Right ventricle myocardium inferior (tissue), 1 donor: ENCODE measurements at places on chromosomes 2 and 18.

DNA sequence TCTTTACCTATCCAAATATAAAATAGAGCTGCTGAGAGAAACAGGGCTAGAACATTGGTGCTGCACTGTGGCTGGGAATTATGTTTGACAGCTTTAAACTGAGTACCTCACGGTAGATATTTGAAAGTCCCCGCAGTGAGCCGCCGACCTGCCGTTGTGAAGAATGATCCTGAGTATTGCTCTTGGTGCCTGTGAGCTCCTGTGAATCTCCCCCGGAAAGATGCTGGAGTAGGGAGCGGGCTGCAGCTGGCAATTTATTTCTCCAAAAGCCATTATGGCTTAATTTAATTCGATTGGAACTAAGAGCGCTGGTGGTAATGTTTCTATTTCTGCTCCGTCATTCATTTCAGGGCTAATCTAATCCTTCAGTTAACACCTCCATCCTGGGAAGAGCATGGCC is 129.4 kb upstream of the TPO start:
- no peak for DNase-seq

DNA sequence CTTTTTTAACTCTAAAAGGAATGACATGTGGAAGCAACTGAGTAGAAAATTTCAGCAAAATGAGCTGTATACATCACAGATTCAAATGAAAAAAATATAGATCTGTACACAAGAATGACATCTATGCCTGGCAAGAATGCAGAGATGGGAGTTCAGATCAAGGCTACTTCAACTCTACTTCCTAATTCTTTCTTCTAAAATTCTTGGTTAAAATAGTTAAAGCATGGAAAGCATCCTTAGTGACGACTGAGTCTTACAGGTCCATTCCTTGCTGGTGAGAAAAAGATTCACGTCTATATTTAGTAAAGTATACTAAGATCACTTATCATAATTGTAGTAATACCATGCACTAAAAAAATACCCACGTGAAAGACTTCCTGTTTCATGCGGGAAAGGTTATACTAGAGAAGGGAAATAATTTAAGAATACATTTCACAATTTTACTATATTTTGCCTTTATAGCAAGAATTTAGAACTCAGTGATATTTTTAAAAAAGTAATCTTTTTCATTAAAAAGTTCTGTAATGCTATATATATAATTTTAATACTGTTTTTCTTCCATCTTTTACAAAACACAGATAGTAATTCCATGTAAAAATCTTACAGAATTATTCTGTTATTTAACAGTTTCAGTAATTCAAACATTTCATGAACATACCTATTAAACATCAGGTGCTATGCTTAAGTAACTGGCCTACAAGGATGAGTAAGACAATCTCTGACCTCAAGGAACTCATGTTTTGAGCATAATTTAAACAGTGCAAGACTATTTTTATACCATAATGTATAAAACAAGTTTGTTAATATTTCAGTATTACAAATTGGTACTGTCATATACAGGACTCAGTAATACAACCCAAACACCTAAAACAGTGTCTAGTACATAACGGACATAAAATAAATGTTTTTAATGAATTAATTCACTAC is 159.6 kb downstream of the BAZ2B start:
- no peak for DNase-seq

DNA sequence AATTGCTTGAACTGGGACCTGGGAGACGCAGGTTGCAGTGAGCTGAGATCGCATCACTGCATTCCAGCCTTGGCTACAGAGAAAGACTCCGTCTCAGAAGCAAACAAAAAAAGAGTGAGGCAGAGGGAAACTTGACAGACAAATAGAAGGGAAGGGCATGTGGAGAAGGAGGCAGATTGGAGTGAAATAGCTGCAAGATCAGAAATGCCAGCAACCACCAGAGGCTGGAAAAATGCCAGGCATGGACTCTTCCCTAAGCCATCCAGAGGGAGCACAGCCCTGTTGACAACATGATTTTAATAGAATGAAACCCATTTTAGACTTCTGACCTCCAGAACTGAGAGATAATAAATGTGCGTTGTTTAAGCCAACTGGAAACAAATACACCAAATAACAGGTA is 447.2 kb upstream of the SPHKAP start:
- no peak for DNase-seq

- DNase-seq, result no peak
These were observed 8.1 kb downstream of the FAM171B start for GRCh38 chr2:186702006-186702405.

DNA sequence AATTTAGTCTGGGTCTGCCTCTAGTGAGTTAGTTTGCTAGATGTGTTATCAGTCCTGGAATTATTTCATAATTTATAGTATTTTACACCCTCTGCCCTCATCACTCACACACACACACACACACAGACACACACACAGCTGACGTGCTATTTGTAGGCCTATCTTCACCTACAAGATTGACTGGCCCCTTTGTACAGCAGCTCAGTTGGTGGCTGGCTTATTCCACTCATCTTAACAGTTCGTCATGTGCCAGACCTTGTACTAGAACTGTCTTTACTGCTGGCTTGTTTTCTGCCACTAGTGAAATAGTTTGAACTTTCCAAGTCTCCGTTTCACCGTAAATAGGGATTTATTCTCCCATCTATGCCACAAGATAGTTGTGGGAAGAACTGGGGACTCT is 21.3 kb downstream of the CENPO start:
- DNase-seq, result no peak

GRCh38 chr2:189798312-189799029 is 14.2 kb downstream of the PMS1 start:
- no peak for DNase-seq

GRCh38 chr2:100390001-100390940 is 27.2 kb downstream of the CHST10 start:
- DNase-seq, result no peak

- no peak for DNase-seq
These were observed 40.9 kb downstream of the RBBP8 start for GRCh38 chr18:22974001-22974400.

- DNase-seq, result no peak
These were observed 113.7 kb downstream of the SRBD1 start for GRCh38 chr2:45497355-45497754.

- DNase-seq, result no peak
These were observed 58.1 kb downstream of the HEATR5B start for GRCh38 chr2:37026050-37026449.

- DNase-seq, result no peak
These were observed 26.3 kb upstream of the E2F6 start for GRCh38 chr2:11492244-11492643.

- DNase-seq, result no peak
These were observed 133.1 kb upstream of the PELI1 start for GRCh38 chr2:64277101-64277849.

DNA sequence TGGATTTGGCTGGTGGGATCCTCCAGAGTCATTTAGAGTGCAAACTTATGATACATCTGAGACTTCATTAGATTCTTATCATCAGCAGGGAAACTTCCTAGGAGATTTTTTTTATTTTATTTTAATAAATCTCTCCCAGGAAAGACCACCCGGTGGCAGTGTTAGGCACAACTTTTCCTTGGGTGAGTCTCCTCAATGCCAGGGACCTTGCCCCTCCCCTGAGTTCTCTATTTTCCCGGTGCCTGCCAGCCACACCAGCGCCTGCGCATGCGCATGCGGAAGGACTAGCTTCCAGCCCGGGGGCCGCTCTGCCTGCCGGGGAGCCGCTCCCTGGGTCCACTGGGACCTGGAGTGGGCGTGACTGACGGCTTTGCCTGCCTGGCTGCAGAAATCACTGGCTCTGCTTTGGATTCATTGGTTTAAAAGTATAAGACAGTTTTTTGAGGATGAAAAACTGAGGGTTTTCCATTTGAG is 86.6 kb downstream of the TMEM182 start:
- peak; percentile 93 for DNase-seq

GRCh38 chr18:48879008-48879431 is 71.7 kb downstream of the SMAD7 start:
- DNase-seq, result no peak

- DNase-seq, result no peak
These were observed 16.7 kb downstream of the SCRN3 start for GRCh38 chr2:174412256-174412655.

DNA sequence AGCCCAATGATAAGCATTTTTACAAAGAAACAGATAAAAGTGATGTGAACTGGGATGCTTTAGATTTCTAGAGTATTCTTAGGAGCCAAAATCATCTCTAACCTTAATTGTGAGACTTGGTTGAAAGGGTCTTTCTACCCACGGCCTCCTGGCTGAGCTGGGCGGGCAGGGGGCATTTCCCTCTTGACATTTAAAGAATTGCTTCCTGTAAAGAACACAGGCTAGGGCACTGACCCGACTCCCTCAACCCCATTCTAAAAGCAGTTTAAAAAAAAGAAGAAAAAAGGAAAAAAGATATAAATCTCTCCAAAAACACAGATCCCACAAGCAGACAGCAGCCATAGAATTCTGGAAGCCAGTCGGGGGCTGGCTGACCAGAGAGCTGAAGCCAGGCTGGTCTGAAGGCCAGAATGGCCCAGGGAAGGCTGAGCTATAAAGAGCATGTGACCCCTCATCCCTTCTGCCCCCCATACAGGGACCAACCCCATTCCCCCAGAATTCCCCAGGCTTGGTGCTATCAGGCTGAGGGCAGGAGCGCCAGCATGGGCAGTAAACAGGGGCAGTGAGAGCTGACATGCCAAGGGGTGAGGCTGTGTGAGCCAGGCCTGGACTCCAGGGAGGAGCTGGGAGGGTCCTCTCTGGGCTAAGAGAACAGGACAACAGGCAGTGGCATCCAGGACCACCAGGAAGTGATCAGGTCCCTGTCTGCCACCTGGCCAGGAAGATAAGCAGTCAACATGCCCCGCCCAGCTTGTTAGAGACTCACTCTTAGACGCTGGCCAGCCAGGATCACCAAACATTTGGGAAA is 188.5 kb downstream of the HDAC4 start:
- DNase-seq, result no peak

- no peak for DNase-seq
These were observed 79.5 kb downstream of the LOXHD1 start for GRCh38 chr18:46577546-46577945.

- DNase-seq, result no peak
These were observed 47.1 kb downstream of the STRN start for GRCh38 chr2:36919041-36919837.

GRCh38 chr2:143252138-143252907 is 123.1 kb downstream of the ARHGAP15 start:
- DNase-seq, result no peak

DNA sequence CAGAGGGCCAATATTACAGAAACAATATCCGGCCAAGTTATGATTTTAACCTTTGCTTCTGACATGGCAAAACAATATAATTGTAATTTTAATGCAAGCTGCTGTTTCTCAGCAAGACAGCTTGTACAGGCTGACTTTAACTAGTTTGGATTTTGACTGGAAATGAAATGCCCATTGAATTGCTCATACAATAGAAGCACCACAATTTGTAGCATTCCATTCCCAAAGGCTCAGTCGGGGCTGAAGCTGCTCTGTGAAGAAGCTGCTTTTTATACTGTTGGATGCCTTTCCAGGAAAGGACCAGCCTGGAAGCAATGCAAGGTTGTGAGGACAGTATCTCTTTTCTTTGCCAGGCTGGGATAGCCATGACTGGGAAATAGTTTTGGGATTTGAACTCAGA is 677.0 kb upstream of the FANCL start:
- no peak for DNase-seq

GRCh38 chr2:210961249-210961648 is 404.9 kb downstream of the CPS1 start:
- no peak for DNase-seq

- no peak for DNase-seq
These were observed 13.4 kb downstream of the FMNL2 start for GRCh38 chr2:152348388-152348787.

GRCh38 chr18:75034937-75035336 is 174.0 kb downstream of the PTGR3 start:
- no peak for DNase-seq
